ENCODE measurements at places on chromosomes 16 and 17.

DNA sequence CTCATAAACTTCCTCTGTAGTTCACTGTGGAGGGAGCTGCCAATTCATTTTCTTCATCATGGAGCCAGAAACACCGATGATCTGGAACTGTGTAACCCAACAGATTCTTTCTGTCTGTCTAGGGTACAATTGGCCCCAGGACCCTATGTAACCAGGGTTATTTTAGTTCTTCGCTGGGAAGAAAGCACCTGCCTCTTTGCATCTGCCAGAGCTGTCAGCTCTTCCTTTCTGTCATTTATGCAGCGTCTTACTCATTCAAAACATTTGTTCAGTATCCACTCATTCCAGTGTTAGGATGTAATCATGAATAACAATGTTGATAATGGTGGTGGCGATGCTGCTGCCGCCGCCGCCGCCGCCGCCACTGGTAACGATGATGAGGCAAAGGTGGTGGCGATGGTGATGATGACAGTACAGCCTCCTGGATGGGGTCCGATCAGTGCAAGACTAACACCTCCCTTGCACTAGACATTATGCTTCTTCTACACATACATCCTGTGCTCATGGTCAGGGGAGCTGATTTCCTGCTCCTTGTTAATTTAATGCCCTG is 46.1 kb downstream of the IRX5 start:
- DNase-seq, result no peak

- no peak for DNase-seq
These were observed 4.8 kb downstream of the ABCA10 start for GRCh38 chr17:69223809-69224208.

DNA sequence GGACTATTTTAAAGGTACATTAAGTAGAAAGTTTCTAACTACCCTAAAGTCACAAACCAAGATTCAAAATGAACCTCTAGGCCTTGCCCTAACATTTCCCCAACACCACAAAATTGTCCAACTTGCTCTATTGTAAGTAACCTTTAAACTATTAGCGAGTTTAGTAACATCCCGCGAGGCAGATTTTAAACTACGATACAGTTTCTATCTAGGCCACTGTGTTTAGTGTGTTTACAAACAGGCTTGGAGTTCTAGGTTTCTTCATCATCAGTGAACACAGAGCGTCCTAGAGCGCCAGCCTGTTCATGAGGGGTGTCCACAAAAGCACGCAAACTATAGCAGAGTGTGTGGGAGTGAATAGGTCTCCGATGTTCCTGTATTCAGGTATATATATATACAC is 51.8 kb downstream of the EMP2 start:
- no peak for DNase-seq

DNA sequence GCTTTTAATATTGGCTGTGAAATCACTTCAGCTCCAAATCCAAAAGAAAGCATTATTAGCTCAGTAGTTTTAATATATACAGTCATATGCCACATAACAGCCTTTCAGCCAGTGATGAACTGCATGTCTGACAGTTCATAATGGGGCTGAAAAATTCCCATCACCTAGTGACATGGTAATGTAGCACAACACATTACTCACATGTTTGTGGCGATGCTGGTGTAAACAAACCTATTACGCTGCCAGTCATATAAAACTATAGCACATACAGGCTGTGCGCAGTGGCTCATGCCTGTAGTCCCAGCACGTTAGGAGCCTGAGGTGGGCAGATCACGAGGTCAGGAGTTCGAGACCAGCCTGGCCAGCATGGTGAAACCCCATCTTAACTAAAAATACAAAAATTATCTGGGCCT is 92.2 kb downstream of the TUBD1 start:
- no peak for DNase-seq

DNA sequence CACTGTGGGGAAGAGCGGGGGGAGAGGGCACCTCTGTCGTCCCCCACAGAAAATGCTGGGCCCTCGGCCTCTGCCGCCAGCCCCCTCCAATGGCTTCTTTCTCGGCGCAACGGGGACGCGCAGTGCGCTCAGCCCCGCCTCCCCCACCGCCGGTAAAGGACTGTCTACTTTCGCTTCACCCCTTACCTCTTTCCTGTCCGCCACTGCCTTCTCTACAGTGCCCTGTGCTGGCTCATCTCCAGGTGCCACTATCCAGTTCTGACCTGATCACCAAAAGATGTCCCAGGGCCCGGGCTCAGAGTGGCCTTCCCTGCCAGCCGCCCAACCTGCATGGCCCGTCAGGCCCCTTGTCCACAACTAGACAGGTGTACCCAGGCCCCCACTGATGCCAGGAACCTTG is 7.3 kb downstream of the ENDOV start:
- DNase-seq, result no peak

- no peak for DNase-seq
These were observed 1.3 kb upstream of the ZACN start for GRCh38 chr17:76077584-76078110.

DNA sequence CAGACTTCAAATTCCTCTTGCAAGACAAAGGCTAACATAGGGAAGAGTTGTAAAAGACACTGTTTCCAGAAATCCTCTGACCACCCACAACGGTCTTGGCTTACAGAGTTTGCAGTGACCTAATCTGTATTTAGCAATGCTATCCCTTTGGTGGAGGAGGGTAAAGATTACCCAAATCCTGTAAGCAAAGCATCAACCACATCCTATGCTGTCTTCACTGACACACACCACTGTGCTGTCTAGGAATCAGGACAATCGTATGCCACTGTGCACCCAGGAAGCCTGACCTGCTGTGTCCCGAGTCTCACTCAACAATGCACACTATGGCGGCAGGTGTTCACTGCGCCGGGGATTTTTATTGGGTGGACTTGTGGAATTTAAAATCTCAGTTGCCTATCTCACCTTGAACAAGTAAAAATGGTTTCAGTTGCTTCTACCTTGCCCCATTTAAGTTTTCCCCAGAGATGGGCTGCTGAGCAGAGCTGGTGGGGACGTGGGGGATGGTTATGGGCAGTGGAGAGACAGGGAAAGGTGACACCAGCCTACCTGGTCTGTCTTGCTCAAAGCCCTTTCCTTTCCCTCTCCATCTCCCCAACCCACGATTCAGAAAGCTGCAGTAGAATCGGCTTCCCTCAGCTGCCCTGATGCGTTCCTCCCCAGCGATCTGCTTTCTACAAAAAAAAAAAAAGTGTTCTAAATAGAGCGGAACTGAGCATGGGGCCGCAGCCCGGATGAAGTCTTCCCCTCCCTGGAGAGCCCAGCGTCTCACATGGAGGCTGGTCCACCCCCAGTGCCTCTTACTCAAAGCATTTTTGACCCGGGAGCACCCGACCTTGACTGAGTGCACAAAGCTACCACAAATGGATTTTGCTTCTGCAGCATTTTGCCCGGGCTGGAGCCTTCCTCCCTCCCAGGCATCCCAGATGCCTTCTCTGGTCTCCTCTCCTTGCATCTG is 271.5 kb downstream of the SOX9 start:
- no peak for DNase-seq

- no peak for DNase-seq
These were observed 214.1 kb downstream of the SEC14L1 start for GRCh38 chr17:77354670-77355455.

- no peak for DNase-seq
These were observed 100.7 kb downstream of the SALL1 start for GRCh38 chr16:51050377-51050706.

GRCh38 chr16:65406116-65406515 is 284.3 kb upstream of the CDH11 start:
- no peak for DNase-seq

DNA sequence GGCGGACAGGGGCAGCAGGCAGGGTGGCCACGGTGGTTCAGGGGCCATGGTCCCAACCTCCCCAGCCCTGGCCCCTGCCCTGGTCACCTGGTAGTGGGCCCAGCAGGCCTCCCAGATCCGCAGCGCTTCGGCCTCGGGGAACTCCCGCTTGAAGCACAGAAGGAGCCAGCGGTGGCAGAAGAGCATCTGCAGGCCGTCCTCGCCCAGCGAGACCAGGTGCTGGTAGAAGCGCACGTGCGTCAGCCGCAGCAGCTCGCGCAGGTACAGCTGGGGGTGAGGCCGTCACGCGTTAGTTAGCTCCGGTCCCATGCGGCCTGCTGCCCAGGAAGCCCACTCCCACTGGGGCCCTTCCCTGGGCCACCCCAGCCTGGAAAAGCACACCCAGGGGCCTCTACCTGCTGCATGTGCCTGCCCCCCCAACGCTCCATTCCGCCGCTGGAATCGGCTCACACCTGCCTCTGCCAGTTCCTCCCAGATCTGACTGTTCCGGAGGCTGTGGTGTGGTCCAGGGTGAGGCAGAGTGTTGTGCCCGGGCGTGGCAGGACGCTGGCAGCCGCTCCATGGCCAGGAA is 90.8 kb downstream of the TBC1D16 start:
- DNase-seq, result no peak

DNA sequence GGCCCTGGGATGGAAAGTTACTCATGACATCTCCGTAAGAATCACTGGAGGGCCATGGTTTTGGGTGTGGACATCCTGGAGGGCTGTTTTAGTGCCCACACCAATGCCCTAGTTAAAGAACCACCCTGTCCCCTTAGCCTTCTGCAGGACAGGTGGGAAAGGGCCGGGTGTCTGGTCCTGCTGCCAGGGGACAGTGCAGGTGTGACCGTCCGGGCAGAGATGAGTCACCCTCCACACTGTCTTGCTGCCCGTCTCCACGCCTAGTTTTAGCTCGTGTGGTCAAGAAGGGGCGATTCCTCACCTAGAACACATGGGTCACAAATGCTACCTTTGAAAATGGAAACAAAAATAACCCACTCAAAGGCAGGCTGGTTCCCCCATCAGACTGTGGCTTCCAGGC is 17.0 kb downstream of the CEP295NL start:
- no peak for DNase-seq

DNA sequence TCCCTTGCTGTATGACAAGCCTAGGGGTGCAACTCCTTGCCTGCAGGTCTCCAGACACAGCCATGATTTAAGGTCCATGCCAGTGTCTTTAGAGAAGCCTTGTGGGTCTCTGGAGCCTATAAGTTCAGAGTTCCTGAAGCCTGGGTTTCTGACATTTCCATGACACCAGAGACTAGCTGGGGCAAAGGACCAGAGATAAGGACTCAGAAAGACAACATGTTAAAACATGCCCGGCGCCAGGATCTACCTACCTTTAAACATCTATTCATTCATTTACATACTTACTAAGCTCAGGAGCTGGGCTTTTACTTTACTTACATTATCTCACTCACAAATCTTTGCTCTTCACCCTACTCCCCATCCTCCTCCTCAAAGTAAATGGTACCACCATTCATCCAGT is 1.5 kb downstream of the MRPL27 start:
- no peak for DNase-seq

GRCh38 chr17:58319173-58320162 is 9.1 kb downstream of the TSPOAP1 start:
- no peak for DNase-seq

Data from stimulated activated CD8-positive, alpha-beta memory T cell treated with anti-CD3 and anti-CD28 coated beads, Interleukin-4, amount 100 ng/mL, for 4 hours (primary cell).